T-helper 22 cell (primary cell): ENCODE measurements at places on chromosomes 12 and 14.

- no peak for DNase-seq
Measured at GRCh38 chr12:59389968-59390576, 205.8 kb upstream of the SLC16A7 start.

DNA sequence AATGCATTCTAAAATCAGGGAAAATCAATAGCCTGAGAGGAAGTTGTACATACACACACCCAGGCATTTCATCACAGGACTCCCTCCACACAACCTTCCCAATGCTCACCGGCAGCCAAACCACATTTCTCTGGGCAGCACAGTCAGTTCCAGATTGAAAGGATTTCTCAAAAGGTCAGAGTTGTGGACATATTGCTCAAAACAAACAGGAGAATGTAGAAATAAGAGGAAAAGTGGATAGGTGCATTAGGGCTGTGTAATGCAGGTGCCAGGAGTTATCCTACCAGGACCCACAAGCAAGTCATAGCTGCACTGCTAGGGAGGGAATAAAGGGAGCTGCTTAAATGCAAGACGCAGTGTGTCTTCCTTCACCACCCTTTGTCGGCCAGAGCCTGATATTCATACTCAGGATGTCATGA, 62.9 kb downstream of the GCH1 start:
- DNase-seq, result no peak

DNA sequence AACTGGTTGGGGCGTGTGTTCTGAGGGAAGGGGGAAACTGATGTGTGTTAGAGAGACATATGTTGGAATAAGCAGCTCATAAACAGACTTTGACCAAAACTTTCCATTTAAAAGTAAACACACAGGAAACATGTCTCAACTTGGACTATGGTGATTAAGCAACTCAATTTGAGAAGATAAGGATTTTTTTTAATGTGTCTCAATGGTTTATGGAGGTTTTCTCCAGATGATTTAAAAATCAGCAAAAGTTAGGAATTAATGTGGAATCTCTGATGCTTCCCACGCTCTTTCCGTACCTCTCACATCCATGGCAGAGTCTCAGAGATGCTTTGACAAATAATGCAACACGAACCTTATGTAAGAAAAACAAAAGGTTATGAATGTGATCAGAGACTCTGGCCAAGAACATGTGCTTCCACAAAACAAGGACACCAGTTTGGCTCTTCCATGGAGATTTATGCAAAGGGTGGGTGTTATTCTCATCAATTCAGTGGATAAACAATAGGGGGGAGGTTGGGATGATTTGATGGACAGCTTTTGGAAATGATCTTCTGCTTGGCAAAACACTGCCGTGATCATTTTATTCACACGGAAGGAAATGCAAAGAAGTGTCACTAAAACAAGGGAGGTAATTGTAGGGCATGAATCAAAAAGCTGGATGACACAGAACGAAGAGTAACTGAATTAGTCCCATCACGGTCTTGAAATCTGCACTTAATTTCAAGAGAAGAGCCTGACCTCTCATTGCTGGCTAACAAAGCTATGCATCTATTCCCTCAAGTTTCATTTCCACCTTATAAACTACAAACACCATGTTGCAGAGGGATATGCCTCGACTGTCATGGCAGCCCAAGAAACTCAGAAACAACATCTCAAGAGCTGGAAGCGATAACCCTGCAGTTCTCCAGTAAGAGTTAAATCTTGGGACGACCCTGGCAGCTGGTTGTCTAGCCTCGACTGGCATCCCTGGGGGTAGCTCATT, 76.5 kb downstream of the FOXN3 start:
- DNase-seq, result no peak

GRCh38 chr14:50047274-50047676, 69.1 kb downstream of the VCPKMT start:
- no peak for DNase-seq

DNA sequence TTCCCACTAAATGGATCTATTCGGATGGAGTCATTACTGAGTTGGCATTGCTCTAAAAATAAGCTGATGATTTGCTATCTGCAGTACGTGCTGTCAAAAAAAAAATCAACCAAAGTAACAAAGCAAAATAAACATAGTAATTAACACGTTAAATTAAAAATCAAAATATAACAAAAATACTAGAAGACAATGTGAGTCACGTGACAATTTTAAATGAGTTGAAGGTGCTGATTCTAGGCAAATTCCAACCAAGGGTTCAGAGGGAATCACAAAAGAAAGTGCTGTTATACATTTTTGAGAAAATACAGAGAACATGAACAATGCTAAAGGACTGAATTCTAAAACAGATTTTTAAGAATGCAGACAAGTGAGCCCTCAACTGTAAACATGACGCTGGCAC, 45.2 kb upstream of the IFNG-AS1 start:
- no peak for DNase-seq

DNA sequence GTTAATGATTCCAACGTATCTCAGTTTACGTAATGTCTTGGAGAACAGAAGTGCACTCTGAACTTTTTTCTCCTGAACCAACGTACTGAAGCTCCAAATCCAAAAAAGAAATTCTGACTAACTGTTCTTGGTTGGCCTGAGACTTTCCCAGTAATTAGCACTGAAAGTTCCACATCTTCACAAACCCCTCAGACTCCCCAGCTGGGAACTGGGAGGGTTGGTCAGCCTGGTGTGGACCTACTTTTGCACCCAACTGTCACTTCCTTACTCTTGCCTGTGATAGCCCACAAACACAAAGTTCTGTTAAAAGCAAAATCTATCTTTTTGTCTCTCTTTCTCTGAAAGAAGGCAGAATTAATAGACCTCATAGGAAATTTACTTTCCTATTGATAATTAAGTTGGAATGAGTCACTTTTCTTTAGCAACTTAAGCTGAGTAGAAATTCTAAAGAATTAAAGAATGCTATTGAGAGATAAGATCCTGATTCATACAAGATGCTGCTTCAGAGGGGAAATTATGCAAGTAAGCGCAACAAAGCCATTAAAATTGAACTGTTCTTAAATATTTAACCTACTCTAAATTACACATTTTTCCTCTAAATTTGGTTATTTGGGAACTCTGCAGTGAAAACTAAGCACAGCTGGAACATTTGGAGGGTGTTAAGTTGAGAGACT, 155.0 kb downstream of the EPS8 start:
- DNase-seq, result no peak

- DNase-seq, result no peak
Measured at GRCh38 chr14:81523016-81523415, 10.6 kb downstream of the SEL1L start.

DNA sequence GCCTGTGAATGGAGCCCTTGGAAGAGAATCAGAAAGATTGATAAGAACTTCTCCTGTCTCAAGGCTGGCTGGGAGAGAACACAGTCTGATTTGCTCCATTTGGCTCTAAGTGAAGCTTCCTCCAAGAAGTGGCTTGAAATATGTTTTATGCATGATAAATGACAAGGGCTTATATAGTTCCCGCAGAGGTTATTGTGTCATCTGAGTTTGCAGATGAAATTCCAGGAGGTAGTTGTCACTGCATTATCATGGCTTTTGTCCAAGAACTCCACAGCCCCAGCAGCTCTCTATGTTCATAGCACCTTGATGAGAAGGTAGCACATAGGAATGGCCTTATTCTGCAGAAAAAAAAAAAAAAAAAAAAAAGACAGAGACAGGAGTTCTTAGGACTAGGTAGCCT, 108.5 kb downstream of the DACT1 start:
- no peak for DNase-seq

GRCh38 chr14:35506927-35507326, 27.0 kb upstream of the INSM2 start:
- no peak for DNase-seq

DNA sequence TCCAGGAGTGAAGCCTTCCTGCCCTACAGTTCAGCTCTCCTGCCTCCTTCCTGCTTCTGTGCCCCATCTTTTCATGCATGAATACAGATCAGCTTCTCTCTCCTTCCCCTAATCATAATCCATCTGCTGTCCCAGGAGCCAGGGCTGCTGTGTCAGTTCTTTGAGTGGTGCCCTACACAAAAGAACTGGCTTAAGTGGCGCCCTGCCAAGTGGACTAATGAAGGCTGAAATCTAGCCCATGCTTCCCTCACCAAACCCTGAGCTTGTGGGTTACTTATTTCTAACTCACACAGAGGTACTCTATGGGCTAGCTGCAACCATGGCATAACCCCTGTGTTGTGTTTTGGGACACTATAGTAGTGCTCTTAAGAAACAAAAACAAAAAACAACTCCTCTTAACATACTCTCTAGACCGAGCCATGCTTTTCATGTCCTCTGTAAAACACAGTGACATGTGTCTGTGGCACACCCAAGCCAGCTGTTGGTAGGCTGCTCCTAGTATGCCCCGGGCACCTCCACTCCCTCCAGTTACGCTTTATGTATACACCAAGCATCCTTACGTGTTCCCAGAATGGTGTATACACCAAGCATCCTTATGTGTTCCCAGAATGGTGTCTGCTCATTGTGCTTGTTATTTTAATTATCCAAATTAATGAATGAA, 19.3 kb upstream of the ETV6 start:
- DNase-seq, result no peak

- no peak for DNase-seq
Measured at GRCh38 chr12:46674800-46675199, 151.0 kb downstream of the SLC38A4 start.

- DNase-seq, result no peak
Measured at GRCh38 chr14:31576949-31577348, 15.7 kb downstream of the NUBPL start.

GRCh38 chr12:92089559-92089958, 56.1 kb downstream of the BTG1 start:
- no peak for DNase-seq

- DNase-seq, result no peak
Measured at GRCh38 chr14:21267886-21268616, 1.2 kb downstream of the HNRNPC start.

- DNase-seq, result no peak
Measured at GRCh38 chr12:98410356-98410755, 105.0 kb upstream of the TMPO start.

- DNase-seq, result no peak
Measured at GRCh38 chr14:75831952-75832351, 149.8 kb downstream of the TGFB3 start.

GRCh38 chr12:120539303-120539702, 5.1 kb downstream of the RNF10 start:
- DNase-seq, result no peak

GRCh38 chr12:28237423-28237822, 47.2 kb downstream of the CCDC91 start:
- no peak for DNase-seq

DNA sequence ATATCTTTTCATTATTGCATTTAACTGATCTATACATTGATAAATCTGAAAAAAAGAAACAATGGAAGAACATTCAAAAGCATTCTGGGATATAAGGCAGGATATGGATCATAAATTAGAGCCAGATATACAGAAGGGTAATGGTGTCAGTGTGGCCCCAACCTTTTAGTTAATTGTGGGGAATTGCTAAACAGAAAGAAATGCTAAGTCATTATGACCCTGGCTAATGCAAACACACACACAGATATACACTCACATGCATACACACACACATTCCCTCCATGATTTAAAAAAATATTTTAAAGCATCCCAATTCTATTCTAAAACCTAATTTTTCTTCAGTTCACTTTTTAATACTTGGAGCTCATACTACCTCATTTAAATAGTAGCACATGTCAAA, 404.5 kb downstream of the BCAT1 start:
- DNase-seq, result no peak

GRCh38 chr14:55556929-55557623, 22.9 kb upstream of the KTN1 start:
- DNase-seq, result no peak

DNA sequence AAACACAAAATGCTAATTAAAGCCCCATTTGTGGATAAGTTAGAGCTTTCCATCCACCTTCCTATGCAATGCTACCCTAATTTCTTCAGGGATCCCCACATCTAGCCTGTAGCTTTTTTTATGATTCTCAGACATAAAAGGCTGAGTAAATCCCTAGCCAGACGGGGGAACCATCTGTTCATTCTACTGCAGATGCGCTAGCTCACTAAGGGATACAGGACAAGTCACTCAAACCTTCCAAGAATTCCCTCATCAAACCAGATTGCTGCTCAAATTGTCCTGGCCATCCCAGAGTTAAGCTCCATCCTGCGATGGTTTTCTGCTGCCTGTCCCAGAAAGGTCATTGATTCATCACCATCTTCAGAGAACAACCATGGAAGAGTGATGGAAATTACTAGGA, 56.7 kb downstream of the MYRFL start:
- no peak for DNase-seq

- DNase-seq, result no peak
Measured at GRCh38 chr12:94322346-94322745, 137.3 kb downstream of the CEP83 start.

DNA sequence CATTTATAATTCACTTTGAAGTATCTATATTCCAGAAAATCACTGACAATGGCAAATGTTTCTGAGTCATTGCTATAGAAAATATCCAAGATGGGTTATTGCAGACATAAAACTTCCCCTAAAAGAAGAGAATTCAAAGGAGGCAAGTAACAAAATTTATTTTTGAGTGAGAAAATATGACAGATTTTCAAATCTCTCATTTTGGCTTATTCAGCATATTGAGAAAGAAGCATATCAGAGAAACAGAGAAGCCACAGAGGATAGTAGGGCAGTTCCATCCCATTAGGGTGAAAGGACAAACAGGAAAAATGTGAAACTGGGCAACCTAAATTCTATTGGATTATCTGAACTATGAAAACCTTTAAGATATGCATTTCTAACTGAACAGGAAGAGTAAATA, 85.0 kb downstream of the SYT1 start:
- no peak for DNase-seq

- no peak for DNase-seq
Measured at GRCh38 chr12:128772249-128772648, 51.5 kb downstream of the SLC15A4 start.

DNA sequence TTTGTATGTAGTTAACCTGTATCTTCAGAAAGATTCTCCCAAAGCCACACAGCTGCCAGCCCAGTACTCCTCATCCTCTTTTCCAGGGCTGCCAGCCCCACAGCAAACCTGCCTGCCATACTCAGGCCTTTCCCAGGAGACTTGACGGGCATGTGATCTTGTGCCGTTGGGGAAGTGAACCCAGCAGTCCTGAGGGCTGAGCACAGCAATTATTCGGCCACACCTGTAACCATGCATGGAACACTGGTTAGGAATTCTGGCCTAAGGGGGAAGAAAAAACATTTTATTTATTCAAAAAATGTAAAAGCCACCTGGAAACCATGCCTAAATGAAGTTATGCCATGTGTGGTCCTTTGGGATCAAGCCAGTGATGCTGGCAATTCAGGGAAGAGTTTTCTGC, 145.3 kb downstream of the GRIN2B start:
- DNase-seq, result no peak

DNA sequence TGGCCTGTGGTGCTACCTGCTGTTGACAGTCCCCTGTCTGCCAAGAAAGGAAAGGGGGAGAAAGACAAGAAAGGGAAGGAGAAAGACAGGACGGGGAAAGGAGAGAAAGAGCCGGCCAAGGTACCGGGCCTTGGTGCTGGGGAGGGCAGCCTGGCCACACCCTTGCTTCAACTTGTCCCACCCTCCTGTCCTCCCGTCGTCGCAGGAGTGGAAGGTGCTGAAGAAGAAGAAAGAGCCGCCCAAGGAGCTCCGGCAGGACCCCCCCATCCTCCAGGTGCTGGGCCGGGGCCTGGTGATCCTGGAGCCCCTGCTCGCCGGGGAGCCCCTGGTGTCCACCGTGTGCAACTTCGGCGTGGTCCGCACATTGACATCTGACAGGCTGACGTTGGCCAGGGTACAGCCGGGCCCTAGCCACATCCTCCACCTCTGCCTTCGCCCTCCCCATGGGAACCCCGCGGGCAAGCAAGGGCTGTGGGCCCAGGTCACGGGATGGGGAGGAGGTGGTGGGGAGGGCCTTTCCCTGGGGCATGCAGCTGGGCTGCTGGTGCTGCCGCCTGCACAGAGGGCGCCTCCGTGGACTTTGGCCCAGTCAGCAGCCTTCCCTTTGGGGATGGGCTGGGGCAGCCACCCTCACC, 2.9 kb upstream of the B3GNT4 start:
- no peak for DNase-seq
